ENCODE measurements at places on chromosomes 4 and X.

- DNase-seq: no peak
Measured at GRCh38 chr4:111934314-111934713, 210.9 kb upstream of the FAM241A start.

DNA sequence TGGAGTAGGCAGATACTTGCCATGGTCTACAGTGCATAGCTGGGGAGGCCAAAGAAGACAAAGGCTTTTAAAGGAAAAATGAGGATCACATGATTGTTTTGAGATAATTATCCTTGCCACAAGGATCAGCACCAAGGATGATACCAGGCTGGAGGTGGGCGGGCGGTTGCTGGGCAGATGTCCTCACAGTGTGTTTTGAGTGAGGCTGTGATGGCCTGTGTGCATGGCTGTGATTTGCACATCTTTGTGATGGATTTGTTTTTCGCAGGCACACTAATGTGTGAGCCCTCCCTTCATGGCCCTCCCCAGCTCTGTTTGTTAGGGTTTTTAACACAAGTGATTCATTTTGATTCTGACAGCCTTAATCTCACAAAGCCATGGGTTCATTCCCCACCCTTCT is 46.8 kb downstream of the RGS12 start:
- no peak for DNase-seq

DNA sequence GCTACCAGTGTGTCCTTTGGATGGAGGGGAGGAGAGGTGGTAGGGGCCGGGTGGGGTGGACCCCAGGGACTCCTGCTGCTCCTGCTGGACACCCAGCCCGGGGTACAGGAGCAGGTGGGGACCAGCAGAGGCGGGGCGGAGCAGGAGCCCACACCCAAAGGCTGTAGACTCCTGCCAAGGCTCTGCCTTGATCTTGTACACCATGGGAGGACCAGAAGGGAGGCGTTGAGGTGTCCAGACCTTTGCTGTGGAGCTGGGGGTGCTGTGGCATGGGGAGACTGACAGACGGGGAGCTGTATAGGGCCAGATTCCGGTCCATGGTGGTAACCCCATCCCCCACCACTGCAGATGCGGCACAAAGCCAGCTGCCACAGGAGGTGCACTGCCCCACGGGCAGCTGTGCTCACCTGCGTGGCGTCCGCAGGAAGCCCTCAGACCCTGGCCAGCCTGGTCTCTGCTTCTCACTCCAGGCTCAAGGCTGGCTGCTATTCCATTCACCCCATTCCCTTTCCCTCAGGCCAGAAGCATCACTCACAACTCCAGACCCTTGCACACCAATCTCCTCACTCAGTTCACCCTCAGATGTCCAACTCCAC is 5.0 kb upstream of the SLC26A1 start:
- DNase-seq: no peak

DNA sequence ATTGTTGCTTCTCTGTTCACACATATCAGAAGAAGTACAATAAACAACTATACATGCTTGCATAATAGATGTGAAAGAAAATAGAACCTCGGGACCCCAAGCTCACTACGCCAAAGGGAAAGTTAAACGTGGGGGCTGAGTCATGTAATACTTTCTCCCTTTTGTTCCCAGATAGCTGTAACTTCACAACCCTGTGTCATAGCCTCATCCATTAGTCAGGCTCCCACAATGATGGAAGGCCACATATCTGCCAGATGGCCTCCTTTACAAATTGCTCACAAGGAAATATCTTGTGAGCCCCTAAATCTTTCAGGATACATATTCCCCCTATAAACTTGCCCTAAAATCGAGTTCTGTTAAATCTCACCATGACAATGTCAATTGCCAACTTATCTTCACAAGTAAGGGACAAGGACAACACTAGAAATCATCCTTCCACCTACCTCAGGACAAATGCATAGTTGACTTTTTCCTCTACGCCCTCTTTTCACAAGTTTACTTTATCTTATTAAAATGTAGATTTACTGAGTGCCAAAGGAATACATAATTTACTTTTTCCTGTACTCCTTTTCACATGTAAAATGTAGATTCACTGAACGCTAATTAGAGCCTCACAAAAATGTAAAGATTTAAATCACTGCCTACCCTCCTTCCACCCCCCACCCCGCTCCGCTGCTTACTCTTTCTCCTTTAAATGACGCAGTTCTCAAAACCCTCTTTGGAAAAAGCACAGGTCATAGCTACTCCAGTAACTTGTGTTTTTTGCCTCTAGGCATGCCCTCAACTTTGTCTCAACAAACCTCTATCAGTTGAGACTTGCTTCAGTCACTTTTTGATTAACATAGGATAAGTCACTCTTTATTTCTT is 477.1 kb downstream of the DTHD1 start:
- DNase-seq: no peak

DNA sequence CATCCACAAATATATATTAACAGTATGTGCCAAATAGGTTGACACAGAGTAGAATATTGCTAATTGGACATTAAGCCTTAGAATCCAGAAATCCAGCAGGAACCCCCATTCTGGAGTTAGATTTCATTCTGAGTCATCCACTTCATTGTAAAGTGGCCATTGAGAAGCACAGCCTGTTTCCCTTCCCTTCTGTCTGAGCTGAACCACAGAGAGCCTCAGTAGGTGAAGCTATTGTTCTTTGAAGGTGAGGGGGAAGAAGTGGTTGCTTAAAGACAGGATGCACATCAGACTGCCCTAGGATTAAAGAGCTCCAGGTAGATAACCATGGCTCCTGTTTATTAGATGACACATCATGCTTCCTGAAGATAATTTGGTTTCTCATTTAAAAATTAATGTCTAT is 30.6 kb upstream of the MCF2 start:
- no peak for DNase-seq

DNA sequence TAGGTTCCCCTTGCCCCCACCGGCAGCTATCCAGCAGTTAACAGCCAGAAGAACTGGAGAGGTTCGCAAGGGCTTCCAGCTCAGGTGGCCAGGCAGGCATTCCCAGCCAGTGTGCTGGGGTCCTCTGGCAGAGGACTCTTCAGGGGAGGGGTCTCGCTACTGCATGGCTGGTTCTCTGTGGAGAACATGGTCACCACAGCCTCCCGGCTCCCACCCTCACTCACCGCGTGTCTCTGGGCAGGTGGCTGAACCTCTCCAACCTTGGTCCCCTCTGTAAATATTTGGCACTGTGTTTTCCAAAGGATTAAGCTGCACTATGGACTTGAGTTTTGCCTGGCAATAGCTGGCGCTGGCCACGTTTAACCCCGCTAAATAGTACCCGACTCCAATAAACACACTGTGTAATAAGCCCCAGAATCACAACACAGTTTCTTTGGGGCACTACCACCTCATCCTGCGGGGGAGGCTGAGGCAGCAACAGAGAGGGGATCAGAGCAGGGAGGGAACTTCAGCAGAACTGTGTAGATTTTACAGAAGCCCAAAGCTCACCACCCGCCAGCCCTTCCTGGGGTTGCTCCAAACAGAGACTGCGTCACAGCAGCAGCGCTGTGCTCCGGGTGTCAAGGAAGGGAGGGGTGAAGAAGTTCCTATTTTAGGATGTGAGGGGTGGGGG is 15.2 kb downstream of the BCOR start:
- DNase-seq: no peak

DNA sequence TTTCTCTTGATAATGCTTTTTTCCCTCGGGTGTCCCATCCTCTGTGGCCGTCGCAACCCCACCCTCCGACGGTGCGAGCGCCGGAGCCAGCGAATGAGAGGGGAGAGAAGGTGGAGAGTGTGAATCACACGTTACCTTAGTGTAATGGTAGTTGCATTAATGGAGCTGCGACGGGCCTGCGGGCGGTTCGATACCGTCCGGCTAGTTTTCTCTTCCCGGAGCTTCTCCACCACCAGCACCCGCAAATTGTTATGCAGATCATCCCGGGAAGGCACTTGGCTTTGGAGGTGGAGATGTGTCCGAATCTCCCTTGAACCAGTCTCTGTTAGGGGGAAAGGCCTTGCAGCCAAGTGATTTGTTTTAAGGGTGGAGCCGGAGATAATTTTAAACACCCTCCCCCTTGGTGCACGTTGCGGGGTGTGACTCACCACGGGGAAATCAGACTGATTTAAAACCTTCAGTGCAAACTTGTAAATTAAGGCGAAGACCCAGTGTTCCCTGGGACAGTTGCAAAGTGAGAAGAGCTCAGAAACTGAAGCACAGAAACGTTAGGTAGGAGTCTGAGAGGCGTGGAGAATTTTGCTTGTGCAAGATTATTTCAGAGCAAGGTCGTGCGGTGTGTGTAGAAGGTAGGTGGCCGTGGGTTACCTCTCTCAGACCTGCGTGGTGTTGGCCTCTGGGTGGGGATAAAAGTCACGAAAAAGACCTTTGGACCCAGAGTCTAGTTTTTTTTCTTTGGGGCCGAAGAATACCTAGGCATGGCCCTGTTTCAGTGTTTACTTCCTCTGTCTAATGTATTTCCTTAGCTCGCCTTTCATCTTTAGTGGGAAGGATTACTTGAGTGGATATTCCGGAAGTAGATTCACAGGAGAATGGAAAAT is 1.3 kb downstream of the AFF1 start:
- peak; percentile 88 for DNase-seq

GRCh38 chr4:116726523-116726922 is 358.9 kb downstream of the TRAM1L1 start:
- no peak for DNase-seq

DNA sequence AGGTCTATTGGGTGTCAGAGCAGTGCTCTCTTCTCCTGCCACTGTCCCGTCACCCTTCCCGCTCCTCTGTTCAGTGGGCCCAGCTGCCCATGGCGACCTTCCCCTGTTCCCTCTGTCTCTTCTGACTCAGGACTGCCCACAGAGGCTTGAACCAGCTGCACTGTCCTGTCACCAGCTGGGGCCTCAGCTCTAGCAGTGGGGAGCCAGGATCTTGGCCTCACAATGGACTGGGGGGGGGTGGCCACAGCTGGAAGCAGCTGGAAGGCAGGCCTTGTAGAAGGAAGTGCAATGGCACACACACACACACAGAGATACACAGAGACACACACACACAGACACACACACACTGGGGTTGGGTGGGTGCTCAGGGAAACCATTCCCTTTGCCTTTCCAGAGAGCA is 114.0 kb upstream of the PJA1 start:
- DNase-seq: no peak

- DNase-seq: no peak
Measured at GRCh38 chrX:28997706-28998463, 410.6 kb downstream of the IL1RAPL1 start.

- DNase-seq: no peak
Measured at GRCh38 chr4:111450867-111451266, 694.4 kb upstream of the FAM241A start.
